ENCODE measurements at places on chromosomes 12 and 14.

- no peak for DNase-seq
These were observed 68.0 kb downstream of the GALNT4 start for GRCh38 chr12:89456565-89456964.

DNA sequence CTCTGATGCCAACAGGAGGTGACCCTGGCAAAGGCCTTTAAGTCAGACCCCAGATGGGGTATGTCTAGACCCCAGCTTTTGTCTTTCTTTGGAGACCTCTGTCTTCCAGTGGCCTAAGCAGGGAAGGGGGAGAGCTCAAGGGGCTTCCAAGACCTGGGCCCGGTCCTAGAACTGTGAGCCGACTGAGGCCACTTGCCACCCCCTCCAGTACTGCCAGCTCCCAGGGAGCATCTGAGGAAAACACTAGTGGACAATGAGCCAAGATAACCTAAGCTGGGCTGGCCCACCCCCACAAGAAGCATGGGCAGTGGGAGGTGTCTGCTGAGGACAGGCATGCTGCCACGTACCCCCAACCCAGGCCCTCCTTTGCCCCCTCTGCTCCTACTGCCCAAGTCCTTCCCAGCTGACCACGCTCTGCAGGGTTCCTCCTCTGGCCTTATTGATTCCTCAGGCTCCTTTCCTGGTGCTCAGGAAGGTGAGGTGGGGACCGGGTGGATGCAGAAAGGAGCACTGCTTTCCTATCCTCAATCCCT lies 21.1 kb downstream of the VDR start:
- no peak for DNase-seq

- no peak for DNase-seq
These were observed 13.4 kb downstream of the BTG1 start for GRCh38 chr12:92132288-92132687.

- no peak for DNase-seq
These were observed 79.9 kb downstream of the TAOK3 start for GRCh38 chr12:118292836-118293235.

- no peak for DNase-seq
These were observed 256.7 kb upstream of the PLEKHG7 start for GRCh38 chr12:92446083-92446460.

DNA sequence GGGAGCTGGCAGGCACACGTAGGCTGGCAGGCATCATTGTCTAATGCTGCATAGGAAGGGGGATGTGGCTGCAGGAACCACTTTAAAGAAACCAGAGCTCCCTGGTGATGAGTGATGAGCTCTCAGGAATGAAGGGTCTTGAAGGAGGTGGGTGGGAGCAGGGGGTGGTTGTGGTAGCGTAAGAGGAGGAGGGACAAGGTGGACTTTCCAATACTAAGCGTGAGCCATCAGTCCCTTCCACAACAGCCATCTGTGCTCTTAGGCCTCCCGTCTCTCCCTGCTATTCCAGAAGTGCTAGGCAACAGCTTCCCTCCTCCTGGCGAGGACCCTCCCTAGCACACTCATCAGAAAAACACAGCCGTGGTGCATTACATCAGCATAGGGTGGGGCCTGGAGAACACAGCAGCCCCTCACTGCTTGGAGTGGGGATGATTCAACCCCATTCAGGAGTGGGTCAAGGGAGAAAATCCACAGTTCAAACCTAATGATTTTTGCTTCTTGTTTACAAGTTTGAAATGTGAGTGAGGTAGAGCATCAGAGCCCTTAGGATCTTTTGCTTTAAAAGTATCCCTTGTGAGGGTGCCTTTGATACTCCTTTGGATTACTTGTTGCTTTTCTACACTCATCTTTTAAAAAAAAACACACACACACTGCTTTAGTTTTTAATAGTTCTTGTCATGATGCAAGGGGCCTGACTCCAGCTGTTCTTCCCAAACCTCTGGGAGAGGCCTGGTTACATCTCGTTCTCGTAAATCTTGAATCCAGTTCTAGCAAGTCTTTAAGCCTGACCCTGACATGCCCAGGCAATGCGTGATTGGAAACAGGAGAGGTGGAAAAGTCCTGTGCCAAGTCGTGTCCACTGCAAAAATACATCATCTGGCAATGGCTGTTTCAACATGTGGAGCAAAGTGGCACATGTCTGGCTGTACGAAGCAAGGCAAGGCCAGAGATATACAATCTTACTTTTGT lies 356.4 kb upstream of the DDHD1 start:
- DNase-seq, result no peak

GRCh38 chr12:128661226-128661569 lies 162.6 kb downstream of the SLC15A4 start:
- DNase-seq, result no peak
